ENCODE measurements at places on chromosomes 5 and 9.

- DNase-seq = no peak
Observed at GRCh38 chr9:5593904-5594303, 35.0 kb upstream of the RIC1 start.

DNA sequence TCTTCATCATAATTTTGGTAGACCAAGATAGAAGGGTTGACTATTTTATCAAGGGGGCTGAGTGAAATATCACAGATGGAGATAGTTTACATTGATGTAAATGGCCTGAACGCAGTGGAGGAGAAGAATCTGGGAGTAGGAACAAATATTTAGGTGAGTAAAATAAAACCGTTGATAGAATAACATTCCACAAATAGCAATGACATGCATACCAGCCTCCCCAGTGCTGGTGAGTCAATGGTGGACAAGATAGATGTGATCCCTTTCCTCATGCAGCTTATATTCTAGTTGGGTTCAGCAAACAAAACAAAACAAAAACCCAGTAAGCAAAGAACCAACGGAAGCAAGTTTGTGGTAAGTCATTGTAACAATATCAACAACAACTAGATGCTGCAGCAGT lies 385.2 kb downstream of the FAM170A start:
- DNase-seq = no peak

GRCh38 chr9:88641456-88642240 lies 106.7 kb downstream of the NXNL2 start:
- DNase-seq = no peak

GRCh38 chr5:103724271-103724670 lies 161.7 kb upstream of the NUDT12 start:
- no peak for DNase-seq

- DNase-seq = no peak
Observed at GRCh38 chr9:131095666-131096268, 564 bp upstream of the AIF1L start.

DNA sequence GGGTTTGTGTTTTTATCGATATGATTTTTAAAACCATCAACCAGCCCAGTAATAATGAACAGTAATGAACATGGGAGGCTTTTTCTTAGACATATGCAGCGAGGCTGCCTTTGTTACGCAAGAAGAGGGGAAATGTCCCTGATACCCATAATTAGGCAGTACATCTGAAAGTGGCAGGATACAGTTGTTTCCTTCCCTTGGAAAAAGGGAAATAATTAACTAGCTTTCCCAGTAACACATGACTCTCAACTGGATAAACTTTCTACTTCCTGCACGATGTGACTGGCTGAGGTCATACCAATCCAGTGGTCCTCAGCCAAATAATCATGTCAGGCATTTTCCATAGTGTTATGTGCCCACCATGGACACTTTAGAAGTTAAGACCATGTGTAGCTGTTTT lies 431.6 kb upstream of the C9orf72 start:
- no peak for DNase-seq

DNA sequence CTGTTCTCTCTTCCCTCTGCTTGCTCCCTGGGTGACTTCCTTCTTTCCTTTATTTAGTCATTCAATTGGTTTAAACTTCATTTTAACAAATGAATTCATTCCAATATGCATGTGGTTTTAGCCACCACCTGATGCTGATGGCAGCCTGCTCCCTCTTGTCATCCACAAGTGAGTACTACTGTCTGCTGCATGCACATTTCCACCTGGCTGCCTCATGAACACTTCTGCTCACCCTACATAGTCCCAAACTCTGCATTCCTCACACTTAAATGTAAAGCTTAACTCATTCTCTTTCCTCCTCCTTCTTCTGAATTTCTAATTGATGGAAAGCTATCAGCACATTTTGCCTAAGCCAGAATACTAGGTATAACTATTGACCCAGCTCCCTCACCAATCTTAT lies 184.7 kb upstream of the ZNF462 start:
- DNase-seq = no peak

DNA sequence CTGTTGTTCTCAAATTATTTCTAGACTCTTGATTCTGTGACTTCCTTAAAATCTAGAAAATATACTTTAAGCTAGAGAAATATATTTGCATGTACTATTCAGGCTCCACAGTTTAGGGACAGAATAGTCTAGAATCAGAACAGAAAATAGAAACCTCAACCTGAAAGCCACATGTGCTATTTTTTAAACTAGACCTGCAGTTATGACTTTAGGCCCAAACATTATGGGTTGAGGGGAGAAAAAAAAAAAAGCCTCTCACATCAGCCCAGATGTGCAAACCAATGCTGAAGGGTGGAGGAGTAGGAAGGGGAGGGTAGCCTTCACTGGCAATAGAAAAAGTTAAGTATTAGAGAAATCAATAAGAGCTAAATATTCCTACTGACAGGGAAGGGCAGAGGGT lies 35.7 kb downstream of the ELL2 start:
- no peak for DNase-seq

GRCh38 chr5:38600329-38601045 lies 44.0 kb upstream of the LIFR start:
- no peak for DNase-seq

DNA sequence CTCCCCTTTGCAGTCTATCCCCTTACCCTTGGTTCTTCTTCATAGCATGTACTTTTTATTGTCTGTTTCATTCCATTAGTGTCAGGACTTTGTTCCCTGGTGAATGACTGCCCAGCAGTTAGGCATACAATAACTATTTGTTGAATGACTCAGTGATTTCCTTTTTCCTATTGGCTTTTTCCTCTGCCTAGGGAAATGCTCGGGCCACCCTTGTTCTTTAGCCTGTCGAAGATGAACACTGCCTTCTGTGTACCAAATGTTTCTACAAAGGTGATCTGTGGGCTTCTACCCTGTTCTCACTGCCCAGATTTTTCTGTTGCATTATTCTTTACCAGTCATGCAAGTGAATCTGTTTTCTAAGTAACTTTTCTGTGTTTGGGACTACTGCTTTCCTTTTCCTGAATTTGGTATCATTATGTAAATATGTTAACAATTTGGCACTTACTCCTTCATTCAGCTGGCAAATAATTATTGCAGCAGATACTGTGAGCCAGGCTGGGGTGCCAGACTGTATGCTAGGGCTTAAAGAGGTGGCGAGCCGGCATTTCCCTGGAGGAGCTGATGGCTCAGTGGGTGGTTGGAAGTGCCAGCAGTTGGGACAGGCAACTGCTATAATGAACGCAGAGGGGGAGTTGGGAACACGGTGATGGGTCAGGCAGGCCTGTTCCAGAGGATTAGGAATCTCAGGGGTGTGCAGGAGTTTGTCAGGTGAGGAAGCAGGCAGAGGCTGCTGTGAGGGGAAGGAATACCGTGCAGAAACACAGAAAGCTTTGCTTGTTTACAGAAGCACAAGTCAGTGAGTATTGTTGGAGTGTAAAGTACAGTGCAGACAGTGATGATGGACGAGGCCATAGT lies 30.6 kb downstream of the KDM4C start:
- no peak for DNase-seq

GRCh38 chr9:68995776-68996175 lies 18.1 kb downstream of the PRKACG start:
- no peak for DNase-seq

DNA sequence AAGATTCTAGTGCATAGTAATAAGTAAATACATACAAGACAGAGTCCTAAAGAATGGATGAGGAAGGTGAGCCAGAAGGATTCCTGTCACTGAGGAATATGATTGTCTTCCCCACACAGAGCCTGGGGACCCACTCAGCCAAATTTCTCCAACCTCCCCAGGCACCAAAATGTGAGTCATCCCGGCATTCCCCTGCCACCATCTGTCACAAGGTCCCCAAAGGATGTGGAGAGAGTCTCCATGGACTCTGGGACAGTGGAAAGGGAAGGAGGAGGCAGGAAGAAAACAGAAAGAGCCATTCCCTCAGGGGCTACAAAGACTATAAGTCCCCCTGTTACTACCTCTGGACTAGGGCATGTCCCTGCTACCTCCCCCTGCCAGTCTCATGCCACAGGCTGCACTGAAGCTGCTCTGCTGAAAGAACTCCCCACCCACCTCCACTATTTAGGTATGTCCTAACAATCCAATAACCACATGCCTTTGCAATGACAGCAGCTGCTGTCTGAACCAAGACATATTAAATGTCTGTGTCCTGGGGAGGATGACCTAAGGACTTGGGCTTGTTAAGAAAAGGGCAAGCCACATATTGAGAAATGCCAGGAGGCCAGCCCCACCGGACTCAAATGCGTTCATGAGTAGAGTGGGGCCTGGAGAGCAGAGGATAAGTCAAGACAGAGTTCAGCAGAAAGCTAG lies 10.7 kb upstream of the OR5C1 start:
- DNase-seq = no peak

- no peak for DNase-seq
Observed at GRCh38 chr9:95481000-95481399, 35.8 kb downstream of the PTCH1 start.

DNA sequence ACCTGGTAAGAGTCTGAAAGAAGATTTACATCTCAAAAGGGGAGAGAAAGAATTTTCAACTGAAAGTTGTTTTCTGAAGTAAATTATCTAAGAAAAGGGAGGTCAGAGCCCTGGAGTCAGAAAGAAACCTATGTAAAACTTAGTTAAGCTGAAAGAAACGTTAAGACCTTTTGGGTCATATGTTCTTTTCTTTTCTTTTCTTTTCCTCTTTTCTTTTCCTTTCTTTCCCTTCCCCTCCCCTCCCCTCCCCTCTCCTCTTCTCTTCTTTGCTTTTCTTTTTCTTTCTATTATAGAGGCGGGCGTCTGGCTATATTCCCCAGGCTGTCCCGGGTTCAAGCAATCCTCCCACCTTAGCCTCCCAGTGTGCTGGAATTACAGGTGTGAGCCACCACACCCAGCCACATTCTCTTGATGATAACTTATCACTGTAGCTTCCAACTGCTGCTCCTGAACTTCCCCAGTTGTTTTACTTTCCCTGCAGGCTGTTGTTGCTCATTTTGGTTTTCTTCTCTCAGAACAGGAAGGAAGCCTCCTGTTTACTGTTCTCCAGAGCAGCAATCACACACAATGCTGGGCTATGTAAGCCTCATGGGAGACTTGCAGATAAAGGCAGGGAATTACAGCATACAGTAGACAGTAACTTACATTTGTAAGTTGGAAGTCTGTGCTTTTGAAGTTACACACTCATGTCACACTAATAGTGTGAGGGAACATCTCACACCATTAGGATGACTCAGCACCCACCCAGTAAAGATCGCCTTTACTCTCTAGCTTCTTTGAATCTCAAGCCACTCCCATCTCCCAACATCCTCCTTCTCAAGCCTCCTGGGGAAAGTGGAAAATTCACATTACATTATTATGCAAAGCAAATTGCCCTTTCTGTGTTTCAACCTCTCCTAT lies 2216.6 kb upstream of the WWC1 start:
- DNase-seq = no peak

DNA sequence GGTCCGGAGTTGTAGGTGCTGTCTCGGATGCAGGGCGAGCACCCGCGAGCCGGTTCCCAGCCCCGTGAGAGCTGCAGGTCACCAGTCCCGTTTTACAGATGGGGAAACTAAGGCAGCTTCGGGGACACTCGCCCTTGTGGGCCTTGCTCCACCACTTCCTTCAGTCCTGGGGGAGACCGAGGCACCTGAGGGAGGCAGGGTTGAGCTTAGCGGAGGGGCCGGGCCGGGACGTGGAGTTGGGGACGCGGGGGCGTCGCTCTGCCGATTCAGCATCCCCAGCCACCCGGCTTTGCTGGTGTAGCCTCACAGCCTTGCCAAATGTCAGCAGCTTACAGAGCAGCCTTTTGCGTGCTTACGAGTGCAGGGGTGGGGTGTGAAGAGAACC lies 530 bp downstream of the BBLN start:
- peak; percentile 62 for DNase-seq

GRCh38 chr9:115986508-115986907 lies 167.1 kb upstream of the PAPPA start:
- DNase-seq = no peak

DNA sequence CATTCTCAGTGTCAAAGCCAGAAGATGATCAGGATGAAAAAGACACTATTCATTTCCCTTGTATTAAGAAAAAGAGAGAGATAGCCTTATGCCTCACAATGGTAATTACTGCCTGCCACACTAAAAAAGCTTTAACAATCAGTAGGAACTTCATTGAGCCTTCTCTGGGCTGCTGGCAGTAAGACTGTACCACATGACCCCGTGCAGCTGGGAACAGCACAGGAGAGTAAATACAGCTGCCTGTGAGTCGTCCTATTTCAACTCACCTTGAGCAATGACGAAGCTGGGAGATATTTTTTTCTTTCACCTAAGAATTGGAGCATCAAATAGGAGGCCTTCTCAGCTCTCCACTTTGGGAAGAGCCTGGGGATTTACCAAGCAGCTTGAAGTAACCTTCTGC lies 316.3 kb downstream of the GABRB2 start:
- no peak for DNase-seq

DNA sequence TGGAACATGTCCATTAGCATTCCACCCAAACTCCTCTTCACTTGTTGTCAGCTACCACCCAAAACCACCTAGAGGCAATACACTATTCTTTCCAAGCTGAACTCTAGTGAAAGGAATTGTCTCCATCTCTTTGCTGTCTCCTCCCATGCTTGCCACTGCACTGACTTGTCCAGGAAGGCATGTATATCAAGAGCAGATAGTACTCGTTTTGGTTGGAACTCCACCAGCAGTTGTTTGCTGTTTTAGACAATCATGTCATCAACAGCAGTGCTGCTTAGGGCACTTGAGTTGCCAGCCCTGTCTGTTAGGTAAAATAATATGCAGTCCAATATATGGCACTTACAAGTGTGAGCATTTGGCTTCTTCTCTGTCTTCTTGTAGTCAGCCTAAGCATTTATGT lies 80.0 kb upstream of the SAP30L start:
- DNase-seq = no peak
